COR-L47 (cell line): ENCODE measurements at places on chromosomes 13 and 19.
A peak's percentile ranks its signal among the peaks of the same experiment; 100 is the strongest.

DNA sequence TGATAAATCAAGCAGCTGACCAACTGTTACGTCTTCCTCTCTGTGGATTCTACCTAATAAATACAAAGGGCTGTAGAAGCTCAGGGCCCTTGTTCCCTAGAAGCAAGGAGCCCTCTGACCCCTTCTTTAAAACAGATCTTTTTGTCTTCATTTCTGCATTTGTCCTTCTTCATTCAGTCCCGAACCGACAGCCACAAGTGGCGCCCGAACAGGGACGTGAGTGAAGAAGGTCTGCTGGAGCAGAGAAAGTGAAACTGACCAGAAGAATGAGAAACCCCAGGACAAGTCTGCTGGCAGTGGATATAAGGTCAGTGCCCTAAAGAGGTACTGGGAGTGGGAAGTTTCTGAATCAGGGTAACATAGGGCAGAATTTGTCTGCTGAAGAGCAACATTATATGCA, 13.1 kb downstream of the ZNF773 start:
- no peak for DNase-seq

DNA sequence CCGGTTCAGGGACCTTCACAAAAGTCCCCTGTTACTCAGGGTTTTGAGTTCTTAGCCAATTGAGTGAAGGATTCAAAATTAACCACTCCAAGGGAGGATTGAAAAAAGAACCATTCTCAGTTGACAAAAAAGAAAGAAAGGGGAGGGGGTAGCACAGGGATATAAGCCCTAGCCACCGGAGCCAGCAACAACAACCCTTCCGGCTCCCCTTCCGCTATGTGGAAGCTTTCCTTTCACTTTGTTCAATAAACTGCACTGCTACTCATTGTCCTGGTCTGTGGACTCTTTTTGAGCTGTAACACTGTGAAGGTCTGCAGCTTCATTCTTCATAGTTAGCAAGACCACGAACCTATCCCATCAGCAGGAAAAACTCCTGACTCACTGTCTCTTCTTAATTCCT, 1488.1 kb upstream of the PRR20A start:
- DNase-seq: no peak

- no peak for DNase-seq
Observed at GRCh38 chr13:20512042-20512683, 13.5 kb downstream of the CRYL1 start.

GRCh38 chr19:35013041-35013819, 13.1 kb downstream of the GRAMD1A start:
- no peak for DNase-seq

DNA sequence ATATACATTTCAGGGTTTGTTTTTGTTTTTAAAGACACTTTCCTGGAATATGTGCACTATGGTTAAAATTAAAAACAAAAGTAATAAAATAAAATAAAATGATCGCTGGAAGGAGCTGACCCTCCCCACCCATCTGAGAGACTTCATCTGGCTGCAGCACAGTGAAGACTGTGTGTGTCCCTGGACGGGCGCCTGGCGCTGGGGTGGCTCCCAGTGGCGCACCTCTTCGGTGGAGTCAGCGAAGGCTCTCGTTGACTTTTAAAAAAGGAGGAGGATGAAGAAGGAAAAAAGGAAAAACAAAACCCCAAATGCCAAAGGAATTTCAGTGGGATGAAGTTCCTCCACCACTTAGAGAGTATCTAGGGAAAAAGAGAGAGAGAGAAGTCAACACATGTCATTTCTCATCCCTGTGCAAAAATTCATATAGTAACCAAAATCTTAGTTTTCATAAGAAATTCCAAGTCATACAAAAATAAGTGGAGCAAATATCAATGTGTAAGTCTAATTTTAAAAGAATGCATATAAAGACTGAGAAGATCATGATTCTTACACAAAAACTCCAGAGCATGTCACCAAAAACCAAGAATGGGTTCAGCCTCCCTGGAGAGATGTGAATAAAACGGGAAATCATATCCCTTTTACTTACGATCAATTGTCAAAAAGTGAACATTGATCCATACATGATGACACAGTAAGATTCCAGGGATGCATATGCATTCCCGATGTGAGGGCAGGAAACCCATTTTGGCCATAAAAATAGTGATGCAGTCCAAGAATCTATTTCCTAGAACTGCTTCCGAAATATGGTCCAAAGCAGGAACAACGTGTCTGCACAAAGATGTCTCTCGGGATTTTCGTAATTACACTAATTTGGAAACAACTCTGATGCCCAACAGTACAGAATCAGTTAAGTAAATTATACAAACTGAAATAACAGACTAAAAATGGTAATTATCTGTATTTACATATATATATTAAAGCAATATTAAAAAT, 123.8 kb downstream of the STK24 start:
- no peak for DNase-seq

GRCh38 chr13:31733647-31734046, 5.7 kb upstream of the RXFP2 start:
- DNase-seq: no peak

DNA sequence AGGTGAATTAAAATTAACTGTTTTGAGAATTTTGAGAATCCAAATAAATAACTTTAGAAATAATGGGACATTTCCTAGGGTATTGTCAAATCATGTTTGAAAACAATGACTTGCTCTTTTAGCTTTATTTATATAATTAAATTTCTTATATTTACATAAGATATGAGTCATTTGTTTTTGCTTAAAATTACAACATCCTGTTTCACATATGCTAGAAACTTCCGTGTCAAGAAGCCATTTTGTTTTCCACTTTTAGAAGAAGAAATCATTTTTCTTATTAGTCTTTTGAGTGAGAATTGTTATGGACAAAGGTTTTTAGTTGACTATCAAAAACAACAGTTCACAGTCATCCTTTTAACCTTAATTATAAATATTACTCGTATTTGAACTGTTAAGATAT, 48.2 kb downstream of the DPY19L3 start:
- DNase-seq: no peak

- no peak for DNase-seq
Observed at GRCh38 chr13:76148926-76149325, 512.8 kb downstream of the LMO7 start.

DNA sequence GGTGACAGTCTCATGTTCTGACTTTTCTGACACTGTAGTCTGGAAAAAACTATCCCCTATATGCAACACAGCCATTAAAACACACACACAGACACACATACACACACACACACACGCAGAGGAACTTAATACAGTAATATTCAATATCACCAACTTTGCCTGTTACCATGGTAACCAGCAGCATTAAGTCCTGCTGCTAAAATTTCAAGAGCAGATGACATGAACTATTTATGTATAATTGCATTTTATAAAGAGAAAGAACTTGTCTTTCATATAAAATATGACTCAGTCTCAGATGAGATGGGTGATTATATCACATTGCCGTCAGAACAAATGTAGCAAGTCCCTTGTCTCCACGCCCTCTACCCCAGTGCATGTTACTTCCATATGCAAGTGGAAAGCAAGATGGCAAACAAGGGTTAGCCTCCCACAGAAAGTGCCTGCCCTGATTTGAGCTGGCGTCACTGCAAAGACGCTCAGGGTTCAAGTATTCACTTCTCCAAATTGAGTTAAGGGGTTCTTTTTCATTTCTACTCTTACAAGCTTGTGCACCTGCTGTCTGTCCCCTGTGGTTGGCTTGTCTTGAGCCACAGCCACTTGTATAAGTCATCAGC, 576.8 kb downstream of the UQCRFS1 start:
- no peak for DNase-seq

DNA sequence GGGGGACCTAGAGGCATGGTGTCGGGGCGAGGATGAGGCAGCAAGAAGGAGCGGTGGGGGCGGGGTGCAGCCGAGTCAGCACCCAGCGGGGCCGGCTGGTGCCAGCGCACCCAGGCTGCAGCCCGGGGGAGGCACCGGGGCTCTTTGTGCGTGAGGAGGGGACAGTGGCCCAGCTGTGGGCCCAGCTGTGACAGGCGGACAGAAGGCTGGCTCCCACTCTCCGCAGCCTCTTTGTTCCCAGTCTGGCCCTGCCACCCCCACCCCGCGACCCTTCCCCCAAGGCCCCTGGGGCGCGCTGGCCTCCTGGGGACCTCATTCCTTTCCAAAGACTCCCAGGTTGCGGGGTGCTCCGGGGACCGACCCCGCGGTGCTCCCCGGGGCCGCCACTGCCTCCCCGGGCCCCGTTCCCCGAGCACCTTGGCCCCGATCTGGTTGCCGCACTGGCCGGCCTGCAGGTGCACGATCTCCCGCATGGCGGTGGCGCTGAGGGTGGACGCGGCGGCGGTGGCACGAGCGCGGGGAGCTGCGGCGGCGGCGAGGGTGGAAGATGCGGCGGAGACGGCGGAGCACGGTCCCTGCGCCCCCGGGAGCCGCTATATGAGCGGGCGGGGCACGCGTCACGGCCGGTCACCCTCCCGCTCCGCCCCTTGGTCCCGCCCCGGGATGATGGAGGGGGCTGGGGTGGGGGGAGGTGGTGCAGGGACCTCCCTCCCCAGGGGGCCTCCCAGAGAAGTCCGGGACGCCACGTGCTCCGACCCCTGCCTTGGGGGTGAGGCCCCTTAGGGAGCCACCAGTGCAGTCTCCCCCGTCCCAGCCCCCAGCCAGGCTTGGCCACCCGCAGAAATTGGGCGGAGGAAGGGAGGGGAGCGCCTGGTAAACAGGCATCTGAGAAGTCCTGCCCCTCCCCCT, at the start of gene TUBB4A:
TSS of gene TUBB4A (minus strand) at position 570 of the 909 bp plus-strand sequence. CDS start at position 473, 97 bp downstream.
- DNase-seq: no peak

DNA sequence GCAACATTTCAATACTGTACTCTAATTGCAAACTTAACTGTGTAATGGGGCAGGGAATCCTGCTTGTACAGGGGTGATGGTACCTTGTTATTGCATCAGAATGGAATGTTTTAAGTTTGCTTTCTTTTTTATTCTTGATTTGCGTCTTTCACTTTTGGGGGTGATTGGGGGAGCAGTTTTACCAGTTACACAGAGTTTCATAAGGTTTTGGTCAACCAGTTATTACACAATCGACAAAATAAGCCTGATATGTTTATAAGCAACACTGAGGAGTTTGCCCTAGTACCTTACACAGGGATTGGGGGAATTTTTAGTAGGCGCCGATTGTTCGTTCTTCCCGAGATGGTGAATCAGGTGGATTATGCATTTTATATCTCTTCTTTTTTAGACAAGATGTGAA, 2.7 kb downstream of the KLF5 start:
- DNase-seq: no peak

GRCh38 chr13:113155982-113156655, 2.3 kb upstream of the PROZ start:
- no peak for DNase-seq

DNA sequence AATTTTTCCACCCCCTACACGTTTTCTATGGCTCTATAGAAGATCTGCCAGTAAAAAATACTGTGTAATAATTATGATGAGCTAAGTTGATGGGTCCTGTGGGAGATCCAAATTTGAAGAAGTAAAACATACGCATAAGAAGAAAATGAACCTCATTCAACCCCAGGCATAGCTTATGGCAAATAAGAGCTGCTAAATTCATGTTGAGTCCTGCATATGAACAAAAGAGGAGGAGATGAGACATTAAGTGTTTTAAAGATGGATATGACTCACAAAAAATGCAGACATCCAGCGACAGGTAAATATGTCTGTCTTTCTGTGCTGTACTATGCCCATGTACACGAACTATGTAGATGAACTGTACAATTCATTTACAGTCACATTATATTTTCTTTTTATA, 101.9 kb downstream of the LIG4 start:
- no peak for DNase-seq

- peak; percentile 9 for DNase-seq
Observed at GRCh38 chr13:45847554-45848224, 3.9 kb downstream of the SIAH3 start.

- DNase-seq: no peak
Observed at GRCh38 chr13:113888701-113889330, 24.9 kb upstream of the GAS6 start.

GRCh38 chr19:10006335-10006708, 4.0 kb downstream of the COL5A3 start:
- no peak for DNase-seq

GRCh38 chr19:38699027-38699346, 45.3 kb downstream of the CAPN12 start:
- DNase-seq: no peak
